ENCODE measurements at places on chromosomes 4 and X.

- no peak for DNase-seq
Measured at GRCh38 chr4:24921491-24921890, 8.6 kb upstream of the CCDC149 start.

- no peak for DNase-seq
Measured at GRCh38 chr4:104524591-104524990, 29.9 kb upstream of the CXXC4 start.

GRCh38 chr4:46933686-46934085, 24.6 kb upstream of the COX7B2 start:
- no peak for DNase-seq

GRCh38 chr4:16265820-16266219, 39.5 kb upstream of the TAPT1 start:
- DNase-seq = no peak

DNA sequence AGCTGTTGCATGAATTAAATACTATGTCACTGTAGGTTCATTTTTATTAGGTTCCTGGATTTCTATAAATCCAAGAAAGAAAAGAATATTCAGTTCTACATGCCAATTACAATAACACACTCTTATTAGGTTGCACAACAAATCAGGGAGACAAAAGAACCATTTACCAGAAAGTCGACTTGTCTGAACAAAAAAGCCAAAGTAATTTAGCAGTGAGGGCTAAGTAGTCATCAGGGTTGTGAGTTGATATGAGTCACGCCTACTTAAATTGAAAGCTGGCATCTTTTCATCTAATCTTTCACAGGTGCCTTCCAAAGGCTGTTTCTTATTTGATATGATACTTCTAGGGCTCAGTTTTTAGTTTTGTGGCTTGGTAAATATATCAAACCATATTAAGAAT, 25.4 kb upstream of the GNRHR start:
- no peak for DNase-seq

- DNase-seq = no peak
Measured at GRCh38 chr4:107823870-107824349, 822 bp upstream of the SGMS2 start.

DNA sequence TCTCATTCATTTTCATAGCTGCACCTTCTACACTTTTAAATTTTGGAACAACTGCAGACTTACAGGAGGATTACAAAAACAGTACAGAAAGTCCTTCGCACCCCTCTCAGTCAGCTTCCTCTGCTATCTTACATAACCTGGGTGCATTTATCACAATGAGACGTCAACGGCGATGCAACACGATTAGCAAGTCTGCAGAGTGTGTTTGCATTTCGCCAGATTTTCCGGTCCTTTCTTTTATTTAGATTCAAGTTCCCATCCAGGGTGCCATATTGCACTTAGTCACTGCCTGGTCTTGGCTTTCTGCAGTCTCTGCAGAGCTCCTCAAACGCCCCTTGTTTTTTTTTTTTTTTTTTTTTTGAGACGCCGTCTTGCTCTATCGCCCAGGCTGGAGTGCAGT, 85.9 kb downstream of the ASMT start:
- DNase-seq = no peak

DNA sequence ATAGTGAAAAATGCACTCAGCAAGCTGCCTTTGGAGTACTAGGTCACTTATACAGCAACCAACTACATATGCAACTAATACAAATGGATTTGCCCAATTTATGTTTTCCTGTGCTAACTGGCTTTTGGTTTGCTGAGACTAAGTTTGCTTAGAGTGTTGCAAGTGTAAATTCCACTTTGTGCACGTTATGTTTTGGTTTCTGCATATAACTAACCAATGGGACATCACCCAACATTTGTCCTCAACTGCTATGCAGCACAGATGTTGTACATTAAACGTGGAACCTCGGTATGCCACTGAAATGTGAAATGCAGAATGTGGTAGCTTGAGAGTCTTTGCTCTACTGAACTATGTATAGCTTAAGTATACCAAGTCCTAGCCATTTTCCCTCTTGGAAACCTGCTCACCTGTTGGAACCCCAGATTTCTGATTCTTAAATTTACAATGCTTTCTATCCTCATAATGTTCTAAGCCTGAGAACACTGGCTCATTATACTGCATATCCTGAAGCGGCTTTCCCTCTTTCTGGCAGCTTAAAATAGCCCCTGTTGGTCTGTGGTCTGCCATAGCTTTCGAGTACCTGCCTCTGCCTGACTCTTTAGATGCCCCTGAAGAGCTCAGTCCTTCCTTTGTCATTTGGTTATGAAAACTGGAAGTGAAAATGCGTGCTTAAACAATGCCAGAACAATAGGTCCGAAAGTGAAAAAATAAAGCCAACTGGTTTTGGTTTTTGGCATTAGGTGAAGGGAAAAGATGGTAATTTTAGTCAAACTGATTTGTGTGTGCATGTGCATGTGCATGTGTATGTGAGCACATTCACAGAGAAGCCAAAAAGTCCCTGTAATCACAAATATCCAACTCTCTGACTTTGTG, 158.0 kb downstream of the SH2D1A start:
- DNase-seq = no peak

GRCh38 chr4:947491-947971, 15.3 kb downstream of the TMEM175 start:
- DNase-seq = no peak

- no peak for DNase-seq
Measured at GRCh38 chr4:152464030-152464823, 71.7 kb downstream of the FBXW7 start.

DNA sequence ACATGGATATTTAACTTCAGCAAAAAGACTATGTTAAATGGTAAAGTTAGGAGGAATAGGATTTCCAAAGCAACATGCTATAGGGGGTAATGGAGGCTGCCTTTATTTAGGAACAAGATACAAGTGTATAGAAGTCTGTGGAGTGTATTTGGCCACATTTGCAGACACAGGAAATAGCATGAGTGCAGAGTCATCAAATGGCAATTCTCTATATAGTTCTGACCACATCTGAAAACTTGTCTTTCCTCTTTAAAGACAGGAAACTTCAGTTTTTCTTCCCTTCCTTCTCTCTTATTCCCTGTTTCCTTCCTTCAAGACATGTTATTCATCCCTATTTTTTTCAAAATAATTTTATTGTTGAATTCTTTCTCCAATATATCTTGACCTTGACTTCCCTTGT, 119.3 kb upstream of the PITX2 start:
- DNase-seq = no peak

GRCh38 chr4:26589705-26590104, 5.8 kb downstream of the TBC1D19 start:
- DNase-seq = no peak

GRCh38 chrX:28665778-28666177, 78.5 kb downstream of the IL1RAPL1 start:
- DNase-seq = no peak

GRCh38 chrX:80246271-80246670, 174.0 kb upstream of the TENT5D start:
- no peak for DNase-seq

DNA sequence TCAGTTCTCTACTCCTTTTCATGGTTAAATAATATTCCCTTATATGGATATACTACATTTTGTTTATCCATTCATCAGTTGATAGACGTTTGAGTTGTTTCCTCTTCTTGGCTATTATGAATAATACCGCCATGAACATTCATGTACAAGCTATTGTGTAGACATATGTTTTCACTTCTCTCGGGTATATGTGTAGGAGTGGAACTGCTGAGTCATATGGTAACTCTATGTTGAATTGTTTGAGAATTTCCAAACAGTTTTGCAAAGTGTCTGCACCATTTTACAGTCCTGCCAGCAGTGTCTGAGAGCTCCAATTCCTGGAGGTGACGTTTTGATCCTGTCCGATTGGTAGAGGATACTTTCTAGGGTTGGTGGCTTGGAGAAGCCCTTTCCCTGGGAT, 23.6 kb downstream of the PLAC1 start:
- DNase-seq = no peak

DNA sequence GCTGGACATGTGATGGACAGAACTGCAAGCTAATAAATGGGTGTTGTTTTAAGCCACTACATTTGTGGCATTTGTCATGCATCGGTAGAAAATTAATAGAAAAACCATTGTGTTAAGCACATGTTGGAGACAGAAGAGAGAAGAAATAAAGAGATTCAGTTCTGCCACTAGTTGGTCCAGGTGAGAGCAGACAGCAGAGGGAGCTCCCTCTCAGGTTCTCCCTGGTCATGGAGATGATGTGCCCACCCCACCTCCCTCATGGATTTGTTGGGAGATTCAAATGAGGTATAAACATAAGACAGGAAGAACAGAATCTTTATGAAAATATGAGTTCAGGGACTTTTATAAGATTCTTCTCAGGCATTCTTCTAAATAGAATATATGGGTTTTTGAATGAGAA, 36.8 kb upstream of the OCIAD2 start:
- no peak for DNase-seq

GRCh38 chrX:10133980-10134676, 22.6 kb upstream of the CLCN4 start:
- DNase-seq = no peak

DNA sequence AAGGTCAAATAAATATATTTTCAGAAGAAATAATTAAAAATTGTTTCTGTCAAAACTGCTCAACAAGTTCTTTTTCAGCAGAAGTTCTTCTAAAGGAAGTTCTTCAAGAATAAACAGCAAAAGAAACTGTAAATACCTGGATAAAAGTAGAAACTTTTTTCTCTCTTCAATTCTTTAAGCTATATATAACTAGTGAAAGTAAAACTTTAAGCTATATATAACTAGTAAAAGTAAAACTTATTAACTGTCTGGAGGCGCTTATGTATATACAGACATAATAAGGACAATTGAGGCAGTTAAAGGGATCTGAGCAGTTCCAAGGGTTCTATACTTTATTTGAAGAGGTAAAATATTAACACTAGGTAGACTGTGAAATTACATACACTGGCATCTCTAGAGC, 126.9 kb downstream of the LRBA start:
- no peak for DNase-seq

- no peak for DNase-seq
Measured at GRCh38 chrX:134633832-134634231, 24.4 kb downstream of the PLAC1 start.

- DNase-seq = no peak
Measured at GRCh38 chr4:6561706-6562371, 13.2 kb upstream of the MAN2B2 start.

DNA sequence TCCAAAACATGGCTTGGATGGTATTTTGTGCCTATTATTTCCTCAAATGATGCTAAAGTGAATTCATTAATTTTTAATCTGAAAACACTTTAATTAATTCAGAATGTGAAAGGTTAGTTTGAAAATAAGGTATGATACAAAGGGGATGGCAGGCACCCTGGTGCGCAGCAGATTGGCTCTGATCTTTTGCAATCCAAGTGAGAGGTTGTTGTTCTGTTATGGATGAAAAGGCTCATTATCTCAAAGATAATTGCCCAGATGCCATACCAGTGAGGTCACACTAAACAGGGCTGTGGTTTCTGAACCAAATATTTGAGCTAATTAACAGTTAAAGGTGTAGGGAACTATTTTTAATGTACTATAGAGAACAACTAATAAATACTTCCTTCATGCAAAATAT, 504.9 kb downstream of the RAPGEF2 start:
- no peak for DNase-seq

- DNase-seq = no peak
Measured at GRCh38 chr4:105951198-105951597, 55.9 kb downstream of the NPNT start.

All from RWPE2 (cell line).